ENCODE measurements at places on chromosomes 12 and 14. TPM values are rescaled to one million over a fixed set of nuclear protein-coding genes. Genes with fewer than 3 reads are reported as not detected.

C1QL4 gene
- total RNA-seq = 3.6 TPM

GRCh38 chr12:1281683-1282366, 290.8 kb downstream of the ERC1 start:
- peaks cover 10% of the 10 kb centered on the region for H3K4me1 ChIP-seq
- H3K27ac ChIP-seq = no peak overlapping the region
- H3K4me3 ChIP-seq = no peak overlapping the region
- no peaks in the 10 kb centered on the region for H3K36me3 ChIP-seq
- no peaks in the 10 kb centered on the region for H3K27me3 ChIP-seq

DNA sequence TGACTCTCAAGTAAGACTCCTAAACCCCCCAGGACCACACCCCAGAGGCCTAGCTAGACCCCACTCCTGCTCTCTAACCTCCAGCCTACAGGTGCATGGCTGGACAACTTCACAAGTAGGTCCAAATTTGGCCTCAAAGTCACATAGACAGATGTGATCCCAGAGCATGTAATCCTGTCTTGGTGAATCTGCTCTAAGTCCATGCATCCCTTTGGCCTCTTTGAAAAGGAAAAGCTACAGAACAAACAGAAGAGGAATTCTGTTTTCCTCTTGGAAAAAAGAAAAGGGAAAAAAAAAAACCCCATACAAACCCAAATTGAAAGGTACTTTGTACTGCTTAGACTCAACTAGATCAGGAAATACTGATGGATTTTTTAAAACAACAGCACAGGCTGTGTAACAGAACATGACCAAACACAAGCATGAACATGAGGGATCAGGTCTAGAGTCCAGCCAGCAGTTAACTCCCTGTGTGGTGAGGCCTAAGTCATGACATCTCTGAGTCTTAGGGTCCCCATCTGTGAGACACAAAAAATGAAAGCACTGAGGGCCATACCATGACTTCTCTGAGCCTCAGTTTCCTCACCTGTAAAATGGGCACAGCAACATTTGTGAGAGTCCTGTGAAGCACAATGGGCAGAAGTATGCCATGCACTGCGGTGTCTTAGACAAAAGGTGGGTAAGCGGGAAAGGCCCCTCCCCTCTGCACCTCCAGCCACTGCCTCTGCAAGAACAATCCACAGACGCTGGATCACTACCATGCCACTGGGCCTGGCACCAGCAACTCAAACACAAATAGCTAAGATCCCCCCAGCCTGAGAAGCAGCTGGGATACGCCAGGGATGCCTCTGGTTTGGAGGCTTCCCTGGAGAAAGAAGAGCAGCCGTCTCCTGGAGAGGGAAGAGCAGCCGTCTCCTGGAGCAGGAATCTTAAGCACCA, 9.9 kb downstream of the PITPNM2 start:
- no peaks in the 10 kb centered on the region for H3K36me3 ChIP-seq
- no peak for DNase-seq
- peaks cover 32% of the 10 kb centered on the region for H3K4me1 ChIP-seq
- peak overlapping the region; percentile 74 for H3K27ac ChIP-seq

DNA sequence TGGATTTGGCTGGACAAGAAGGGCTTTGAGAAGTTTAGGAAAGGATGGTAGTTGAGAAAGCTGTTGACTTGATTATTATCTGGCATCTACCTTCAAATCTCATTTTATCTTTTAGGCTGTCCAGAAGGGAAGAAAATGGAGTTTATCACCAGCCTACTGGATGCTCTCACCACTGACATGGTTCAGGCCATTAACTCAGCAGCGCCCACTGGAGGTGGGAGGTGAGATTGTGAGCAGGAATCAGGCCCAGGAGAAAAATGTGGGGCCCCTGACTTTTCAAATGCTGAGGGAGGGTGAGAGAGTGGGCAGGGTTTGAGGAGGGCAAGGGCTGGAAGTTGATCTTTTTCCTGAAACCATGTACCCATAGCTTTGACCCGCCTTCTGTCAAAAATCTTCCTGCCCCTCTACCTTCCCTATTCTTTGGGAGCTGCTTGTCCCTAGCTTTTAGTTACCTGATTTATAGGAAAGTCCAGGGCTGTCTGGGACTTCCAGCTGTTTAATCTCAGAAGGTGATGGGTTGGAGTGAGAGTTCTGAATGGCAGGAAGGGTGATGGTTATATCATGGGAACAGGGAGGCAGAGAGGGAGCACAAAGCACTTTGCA, 134.2 kb downstream of the SMOC1 start:
- H3K4me1 ChIP-seq = no peaks in the 10 kb centered on the region
- H3K27ac ChIP-seq = no peak overlapping the region
- no peaks in the 10 kb centered on the region for H3K36me3 ChIP-seq
- no peaks in the 10 kb centered on the region for H3K27me3 ChIP-seq
- H3K4me3 ChIP-seq = no peak overlapping the region

FZD10 gene
- 0.09 TPM for total RNA-seq

GRCh38 chr12:1635301-1636095, 6.5 kb downstream of the WNT5B start:
- no peak overlapping the region for H3K4me3 ChIP-seq
- no peak overlapping the region for H3K27ac ChIP-seq
- peaks cover 14% of the 10 kb centered on the region for H3K4me1 ChIP-seq
- H3K36me3 ChIP-seq = no peaks in the 10 kb centered on the region

DNA sequence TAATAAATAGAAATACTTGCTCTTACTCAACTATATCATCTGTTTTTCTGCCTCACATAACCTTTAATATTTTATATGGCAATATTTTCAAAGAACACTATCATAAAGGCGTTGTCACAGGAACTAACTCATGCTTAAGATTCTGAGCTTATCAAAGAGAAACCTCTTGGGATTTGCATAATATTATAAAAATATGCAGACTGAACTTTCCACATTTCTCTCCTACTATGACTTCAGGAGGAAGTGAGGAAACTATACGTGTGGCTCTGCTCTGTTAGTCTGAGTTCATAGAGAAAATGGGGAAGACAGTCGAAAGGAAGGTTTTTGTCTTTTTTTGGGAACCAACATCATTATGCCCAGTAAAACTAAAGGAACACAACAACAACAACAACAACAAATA, 124.7 kb downstream of the GARIN6 start:
- no peak overlapping the region for H3K27ac ChIP-seq
- H3K4me3 ChIP-seq = no peak overlapping the region
- H3K27me3 ChIP-seq = no peaks in the 10 kb centered on the region
- H3K4me1 ChIP-seq = no peaks in the 10 kb centered on the region
- DNase-seq = no peak

GRCh38 chr12:25843976-25844375, 114.5 kb upstream of the RASSF8 start:
- no peaks in the 10 kb centered on the region for H3K36me3 ChIP-seq
- peak overlapping the region; percentile 14 for H3K27ac ChIP-seq
- H3K4me1 ChIP-seq = no peaks in the 10 kb centered on the region
- no peaks in the 10 kb centered on the region for H3K27me3 ChIP-seq
- no peak overlapping the region for H3K4me3 ChIP-seq

DNA sequence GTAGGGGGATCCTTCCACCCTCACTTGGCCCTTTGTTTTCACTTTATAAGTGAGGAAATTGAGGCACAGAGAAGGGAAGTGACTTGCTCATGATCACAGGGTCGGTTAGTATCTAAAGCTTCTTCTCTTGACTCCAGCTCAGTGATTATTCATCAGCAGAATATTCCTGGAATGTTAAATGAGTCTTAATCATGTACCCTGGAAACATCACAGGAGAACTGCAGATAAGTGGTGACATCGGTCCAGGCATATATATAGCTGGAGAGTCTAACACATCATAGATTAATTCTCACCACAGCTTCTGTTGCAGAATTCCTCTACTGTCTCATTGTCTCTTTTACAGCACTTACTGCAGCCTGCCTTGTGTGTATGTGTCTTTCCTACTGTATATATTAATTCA, 69.9 kb downstream of the PAH start:
- H3K4me3 ChIP-seq = no peak overlapping the region
- no peak for DNase-seq
- no peaks in the 10 kb centered on the region for H3K27me3 ChIP-seq
- H3K4me1 ChIP-seq = 0 out of 2 replicates have a peak, but pooled peaks cover 3% of the 10 kb centered on the region
- no peaks in the 10 kb centered on the region for H3K36me3 ChIP-seq

CMA1 gene
- total RNA-seq = not detected

Data from Caco-2 (cell line).